ENCODE measurements at places on chromosomes 11 and 22.
A peak's percentile ranks its signal among the peaks of the same experiment; 100 is the strongest.

- no peak for DNase-seq
Measured at GRCh38 chr11:86606270-86606835, 66.1 kb downstream of the ME3 start.

DNA sequence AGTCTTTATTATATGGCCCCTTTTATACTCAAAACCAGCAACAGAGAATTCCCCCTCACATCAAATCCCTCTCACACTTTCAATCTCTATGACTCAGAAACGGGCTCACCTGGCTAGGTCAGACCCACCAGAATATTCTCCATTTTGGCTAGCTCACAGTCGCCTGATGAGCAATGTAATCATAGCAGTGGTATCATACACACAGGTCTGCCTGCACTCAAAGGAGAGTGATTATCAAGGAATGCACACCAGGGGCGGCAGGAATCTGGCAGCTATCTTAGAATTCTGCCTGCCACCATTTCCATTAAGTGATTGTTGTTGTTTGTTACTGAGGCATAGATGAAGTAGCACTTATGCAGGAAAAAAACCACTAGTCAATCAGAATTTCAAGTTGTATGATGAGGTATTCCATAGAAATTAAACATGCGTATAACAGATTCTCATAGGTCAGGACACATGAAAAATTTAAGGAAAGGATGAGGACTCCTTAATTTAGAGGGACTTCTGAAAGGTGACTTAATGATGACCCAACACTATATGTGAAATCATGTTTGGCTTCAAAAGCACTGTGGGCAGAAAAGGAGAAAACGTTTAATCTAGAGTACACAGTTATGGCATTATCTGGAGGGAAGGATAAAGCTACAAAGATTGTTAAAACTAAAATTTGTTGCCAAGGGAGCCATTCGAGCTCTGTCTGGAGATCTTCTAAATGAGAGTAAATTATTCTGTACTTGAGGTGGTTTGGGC is 185.8 kb upstream of the DDI1 start:
- no peak for DNase-seq

GRCh38 chr11:42967653-42968052 is 344.1 kb upstream of the API5 start:
- DNase-seq: no peak

- no peak for DNase-seq
Measured at GRCh38 chr11:27573024-27573423, 66.5 kb upstream of the LIN7C start.

- no peak for DNase-seq
Measured at GRCh38 chr11:128200467-128200866, 386.9 kb downstream of the ETS1 start.

- no peak for DNase-seq
Measured at GRCh38 chr11:73152086-73152853, 10.2 kb upstream of the FCHSD2 start.

GRCh38 chr11:115126092-115126491 is 378.1 kb downstream of the CADM1 start:
- DNase-seq: no peak

DNA sequence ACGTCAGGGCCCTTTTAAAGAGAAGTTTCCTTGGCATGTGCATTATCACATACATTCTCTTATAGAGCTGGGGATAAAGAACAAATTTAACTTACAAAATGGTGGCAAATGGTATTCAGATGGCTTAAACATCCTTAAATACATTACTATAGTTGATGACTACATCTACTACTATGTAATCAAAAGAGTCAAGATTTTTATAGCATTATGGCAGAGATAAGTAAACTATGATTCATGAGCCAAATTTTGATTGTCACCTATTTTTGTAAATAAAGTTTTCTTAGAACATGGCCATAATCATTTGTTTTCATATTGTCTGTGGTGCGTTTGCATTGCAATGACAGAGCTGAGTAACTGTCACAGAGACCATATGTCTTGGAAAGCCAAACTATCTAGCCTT is 1188.6 kb upstream of the TENM4 start:
- DNase-seq: no peak

DNA sequence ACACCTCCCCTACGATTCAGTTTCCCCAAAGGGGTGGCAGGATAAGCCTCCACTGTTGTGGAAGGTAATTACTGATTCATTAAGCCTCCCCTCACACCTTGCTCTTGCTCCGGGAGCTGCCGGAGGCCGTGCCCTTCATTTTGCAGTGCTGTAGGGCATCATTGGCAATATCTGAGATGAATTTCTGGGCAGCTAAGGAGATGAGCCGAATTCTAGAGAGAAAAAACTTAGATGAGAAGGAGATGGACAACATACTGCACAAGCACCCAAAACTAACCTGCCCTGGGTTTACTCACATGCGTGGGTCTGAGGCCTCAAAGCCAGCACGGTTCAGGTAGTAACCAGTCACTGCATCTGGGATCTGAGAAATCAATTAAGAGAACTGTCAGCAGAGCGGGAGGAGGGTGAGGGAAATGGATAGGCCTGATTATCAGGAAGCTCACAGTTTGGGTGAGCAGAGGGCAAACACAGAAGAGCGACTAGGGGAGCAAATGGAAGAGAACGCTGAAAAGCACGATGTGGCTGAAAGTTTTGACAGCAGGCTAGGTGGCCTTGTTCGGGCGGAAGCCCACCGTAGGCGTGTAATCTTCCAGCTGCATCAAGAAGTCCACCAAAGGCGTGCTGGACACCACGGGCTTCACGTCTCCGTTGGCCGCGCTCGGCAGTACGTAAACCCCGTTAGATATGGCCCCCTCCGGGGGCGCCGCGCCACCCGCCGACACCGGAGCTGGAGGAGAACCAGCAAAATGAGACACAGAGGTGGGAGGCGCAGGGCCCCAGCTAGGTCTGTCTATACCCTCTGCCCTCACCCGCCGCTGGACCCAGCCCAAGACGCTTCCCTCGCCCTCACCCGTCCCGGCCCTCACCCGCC is 689 bp downstream of the TAF10 start:
- no peak for DNase-seq

- no peak for DNase-seq
Measured at GRCh38 chr22:47781024-47781423, 1018.6 kb downstream of the TBC1D22A start.

- no peak for DNase-seq
Measured at GRCh38 chr11:101723371-101723770, 139.6 kb upstream of the TRPC6 start.

- peak; percentile 54 for DNase-seq
Measured at GRCh38 chr11:128802358-128802981, 64.6 kb downstream of the KCNJ1 start.

GRCh38 chr11:122179961-122180834 is 64.2 kb upstream of the BLID start:
- DNase-seq: peak; percentile 88

DNA sequence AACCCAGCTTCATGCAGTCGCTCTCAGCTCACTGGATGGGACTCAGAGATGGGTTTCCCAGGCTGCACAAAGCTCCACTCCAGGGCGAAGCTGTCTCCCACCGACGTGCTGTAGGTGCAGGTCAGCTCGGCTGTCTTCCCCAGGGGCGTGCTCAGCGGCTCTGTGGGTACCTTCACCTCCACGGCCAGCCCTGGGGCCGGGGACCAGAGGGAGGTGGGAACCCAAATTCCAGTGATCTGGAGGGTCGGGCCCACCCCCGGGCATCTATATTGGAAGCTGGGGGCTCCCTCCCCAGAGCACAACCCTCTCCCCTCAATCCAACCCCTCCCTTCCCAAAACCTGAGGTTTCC is 689 bp downstream of the VSIG2 start:
- DNase-seq: no peak

- DNase-seq: no peak
Measured at GRCh38 chr11:111081021-111081511, 164.5 kb upstream of the POU2AF2 start.

DNA sequence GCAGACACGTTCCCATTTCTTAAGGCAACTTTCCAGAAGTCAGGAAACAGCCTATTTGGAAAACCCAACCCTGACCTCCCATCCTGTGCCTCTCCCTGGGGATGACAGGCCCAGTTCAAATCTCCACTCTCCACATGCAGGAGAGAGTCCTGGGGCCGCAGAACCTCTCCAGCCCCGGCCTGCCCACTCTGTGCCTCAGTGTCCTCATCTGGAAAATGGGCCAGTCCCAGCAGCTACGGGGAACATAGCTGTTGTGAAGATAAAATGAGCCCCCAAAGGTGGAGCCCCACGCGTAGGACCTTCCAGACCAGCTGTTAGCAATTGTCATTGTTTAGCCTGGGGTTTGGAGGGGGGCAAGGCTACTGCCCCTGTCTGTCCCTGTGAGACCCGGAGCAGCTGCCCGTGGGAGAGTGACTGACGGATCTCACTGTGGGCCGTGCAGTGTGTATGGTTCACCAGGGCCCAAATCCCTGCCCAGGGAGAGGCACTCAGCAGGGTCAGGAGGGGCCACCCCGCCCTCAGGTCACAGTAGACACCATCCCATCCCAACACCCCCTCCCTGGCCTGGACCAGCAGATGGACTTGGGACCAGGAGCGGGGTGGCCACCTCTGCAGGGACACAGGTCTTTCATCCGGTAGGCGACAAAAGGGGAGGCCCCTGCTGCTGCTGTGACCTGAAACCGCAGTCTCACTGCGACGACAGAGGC is 145.9 kb downstream of the CTTN start:
- no peak for DNase-seq

All from NCI-H226 (cell line).